ENCODE measurements at places on chromosomes 13 and 19. TPM values are rescaled to one million over a fixed set of nuclear protein-coding genes. Genes with fewer than 3 reads are reported as not detected.

Gene ITGBL1
- 0.24 TPM for polyA plus RNA-seq

Gene SPACA4
- polyA plus RNA-seq = 0.23 TPM

Gene PGLYRP2
- polyA plus RNA-seq = not detected

Gene EBI3
- 0.57 TPM for polyA plus RNA-seq

Gene PSG6
- polyA plus RNA-seq = not detected

Gene MPV17L2
- 7.7 TPM for polyA plus RNA-seq

Gene ZNF471
- polyA plus RNA-seq = 32.4 TPM

Gene POU2F2
- polyA plus RNA-seq = 1.3 TPM

Gene PSG2
- polyA plus RNA-seq = 0.68 TPM

Gene C1QTNF9
- polyA plus RNA-seq = 0.27 TPM

Gene A1BG
- polyA plus RNA-seq = 1.6 TPM

Gene PSG3
- polyA plus RNA-seq = not detected

Gene FUT1
- 5.1 TPM for polyA plus RNA-seq

Gene HCN2
- polyA plus RNA-seq = 0.10 TPM

Gene OR7D2
- 0.10 TPM for polyA plus RNA-seq

Gene FBXO27
- 3.7 TPM for polyA plus RNA-seq

Gene KMT2B
- 29.2 TPM for polyA plus RNA-seq

Gene MAG
- 2.5 TPM for polyA plus RNA-seq

Gene KLF16
- 7.1 TPM for polyA plus RNA-seq

Gene FCHO1
- polyA plus RNA-seq = 1.1 TPM

Gene SBNO2
- 23.7 TPM for polyA plus RNA-seq

Gene FCAR
- 0.40 TPM for polyA plus RNA-seq

Gene MYDGF
- 82.1 TPM for polyA plus RNA-seq

Measured in left lung (tissue), 14 donors.